ENCODE measurements at places on chromosomes 11 and 22. TPM values are rescaled to one million over a fixed set of nuclear protein-coding genes. Genes with fewer than 3 reads are reported as not detected.

The CLMP gene
- total RNA-seq: 22.1 TPM

The CNGA4 gene
- not detected for total RNA-seq

The FGF19 gene
- total RNA-seq: 0.09 TPM

The SLN gene
- total RNA-seq: 1.6 TPM

The FBLN1 gene
- total RNA-seq: 46.6 TPM

The TRIM51 gene
- total RNA-seq: not detected

The IGSF9B gene
- 1.8 TPM for total RNA-seq

The MGAT3 gene
- total RNA-seq: 0.20 TPM

The SCUBE2 gene
- total RNA-seq: 0.44 TPM

The SPTBN2 gene
- 9.3 TPM for total RNA-seq

The RAB36 gene
- total RNA-seq: 7.5 TPM

The CNIH2 gene
- total RNA-seq: 0.88 TPM

The SAAL1 gene
- 36.2 TPM for total RNA-seq

The YPEL4 gene
- total RNA-seq: 0.27 TPM

The OSBP2 gene
- total RNA-seq: 10.6 TPM

The KIF18A gene
- 15.3 TPM for total RNA-seq

The MYEOV gene
- total RNA-seq: 97.8 TPM

The CYP2D6 gene
- total RNA-seq: 0.40 TPM

The GGT5 gene
- 3.7 TPM for total RNA-seq

The RRP7A gene
- total RNA-seq: 50.8 TPM

The NECTIN1 gene
- 8.4 TPM for total RNA-seq

The KCNK7 gene
- total RNA-seq: 0.22 TPM
